ENCODE measurements at places on chromosomes 3 and 15.
A peak's percentile ranks its signal among the peaks of the same experiment; 100 is the strongest.

- DNase-seq: peak; percentile 90
These were observed 10.5 kb upstream of the EIF4A2 start for GRCh38 chr3:186772701-186773417.

DNA sequence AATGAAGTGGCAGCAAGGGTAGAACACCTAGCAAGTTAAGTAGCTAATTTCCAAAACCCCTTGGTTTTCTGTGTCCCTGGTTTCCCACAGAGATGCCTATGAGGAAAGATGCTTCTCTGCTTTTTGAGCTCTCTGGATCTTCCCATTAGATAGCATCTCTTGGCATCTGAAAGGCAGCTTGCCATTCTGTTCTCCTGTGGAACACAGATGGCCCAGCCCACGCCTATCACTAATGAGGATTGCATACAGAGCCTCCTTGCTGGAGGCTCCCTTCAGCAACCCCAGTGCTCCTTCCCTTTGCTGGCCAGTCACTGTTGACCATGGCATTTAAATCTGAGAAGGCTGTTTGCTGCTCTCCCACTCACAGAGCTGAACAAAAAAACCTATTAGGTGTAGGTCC is 34.4 kb upstream of the ETV5 start:
- no peak for DNase-seq

- no peak for DNase-seq
These were observed 41.2 kb upstream of the LINGO1 start for GRCh38 chr15:77673866-77674265.

DNA sequence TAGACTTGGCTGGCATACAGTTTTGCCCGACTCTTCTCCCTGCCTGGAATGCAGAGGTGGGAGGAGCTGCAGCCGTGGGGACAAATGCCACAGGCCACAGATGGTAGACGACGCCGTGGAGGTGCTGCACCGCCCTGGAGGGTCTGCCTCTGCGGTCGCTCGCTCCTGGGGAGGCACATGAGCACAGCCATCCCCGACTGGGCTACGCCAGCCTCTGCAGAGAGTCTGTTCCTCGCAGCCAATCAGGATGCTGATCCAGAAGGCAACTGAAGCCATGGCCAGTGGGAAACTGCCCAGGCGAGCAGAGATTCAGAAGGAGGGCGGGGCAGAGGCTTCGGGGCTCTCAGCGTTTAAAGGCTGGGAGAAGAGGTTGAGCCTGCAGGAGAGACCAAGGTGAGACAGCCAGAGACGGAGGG is 11.9 kb upstream of the LRRC15 start:
- peak; percentile 78 for DNase-seq

DNA sequence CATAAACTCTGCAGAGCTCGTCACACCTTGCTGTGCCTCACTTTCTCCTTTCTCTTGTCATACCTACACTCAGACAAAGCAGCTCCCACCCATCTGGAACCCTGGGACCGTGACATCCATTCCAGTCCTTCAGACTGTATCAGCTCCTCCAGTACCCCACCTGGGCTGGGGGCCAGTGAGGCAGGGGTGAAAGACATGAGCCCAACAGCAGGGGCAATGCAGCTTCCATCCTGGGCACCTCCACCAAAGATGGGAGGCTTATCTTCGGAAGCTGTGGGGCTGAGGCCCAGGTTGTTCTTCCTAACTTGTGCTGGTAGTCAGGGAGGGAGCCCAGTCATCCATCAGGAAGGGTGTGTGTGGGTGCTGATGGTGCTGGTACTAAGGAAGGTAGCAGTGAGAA is 109.2 kb downstream of the EEFSEC start:
- no peak for DNase-seq

All from DMS53 (cell line).